Sigmoid colon (tissue), 7 donors: ENCODE measurements at places on chromosomes 1 and 21.

- no peak for DNase-seq
These were observed 52.2 kb downstream of the NENF start for GRCh38 chr1:212484701-212485570.

- DNase-seq = no peak
These were observed 80.1 kb downstream of the ZNF326 start for GRCh38 chr1:90074970-90075391.

DNA sequence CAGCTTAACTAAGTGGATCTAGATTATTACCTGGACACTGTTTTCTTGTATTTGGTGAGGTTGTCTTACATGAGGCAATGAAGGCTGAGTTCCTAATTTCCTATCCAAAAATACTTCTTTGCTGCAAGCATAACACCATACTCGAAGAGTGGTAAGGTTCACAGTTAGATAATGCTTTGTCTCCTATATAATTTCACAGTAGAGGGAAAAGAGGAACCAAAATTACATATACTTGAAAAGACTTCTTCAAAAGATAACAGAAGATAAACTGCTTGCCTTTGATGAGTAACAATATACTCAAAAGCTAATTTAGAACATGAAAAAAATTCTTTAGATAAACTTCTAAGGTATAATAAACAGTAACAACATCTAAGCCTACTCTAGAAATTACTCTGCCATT is 20.4 kb downstream of the USP33 start:
- no peak for DNase-seq

GRCh38 chr1:87969040-87969439 is 640.4 kb downstream of the LMO4 start:
- no peak for DNase-seq

DNA sequence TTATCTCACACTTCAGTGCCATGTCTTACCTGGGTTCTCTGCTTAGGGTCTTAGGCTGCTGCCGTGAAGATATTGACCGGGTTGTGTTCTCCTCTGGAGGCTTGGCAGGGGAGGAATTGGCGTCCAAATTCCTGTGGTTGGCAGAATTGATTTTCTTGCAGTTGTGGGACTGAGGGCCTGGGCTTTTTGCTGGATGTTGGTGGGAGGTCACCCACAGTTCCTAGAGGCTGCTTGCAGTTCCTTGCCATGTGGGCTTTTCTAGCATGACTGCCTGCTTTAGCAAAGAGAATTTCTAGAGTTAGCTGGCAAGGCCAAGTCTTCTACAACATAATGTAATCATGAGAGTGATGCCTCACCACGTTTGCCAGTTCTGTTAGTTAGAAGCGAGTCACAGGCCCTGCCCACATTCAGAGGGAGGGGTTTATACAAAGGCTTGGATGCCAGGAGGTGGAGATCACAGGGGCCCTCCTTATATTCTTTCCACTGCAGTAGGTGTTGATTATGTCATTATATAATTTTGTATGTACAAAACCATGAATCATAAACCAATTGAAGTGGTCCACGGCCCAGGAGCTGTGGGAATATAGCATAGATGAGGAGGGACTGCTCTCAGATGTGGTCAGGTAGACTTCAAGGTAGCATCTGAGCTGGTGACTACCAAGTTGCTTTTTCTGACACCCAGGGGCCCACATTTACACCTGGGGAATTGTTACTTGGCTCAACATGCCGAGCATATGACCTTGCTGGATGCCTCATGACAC is 6.6 kb downstream of the UBL4B start:
- peak; percentile 39 for DNase-seq

DNA sequence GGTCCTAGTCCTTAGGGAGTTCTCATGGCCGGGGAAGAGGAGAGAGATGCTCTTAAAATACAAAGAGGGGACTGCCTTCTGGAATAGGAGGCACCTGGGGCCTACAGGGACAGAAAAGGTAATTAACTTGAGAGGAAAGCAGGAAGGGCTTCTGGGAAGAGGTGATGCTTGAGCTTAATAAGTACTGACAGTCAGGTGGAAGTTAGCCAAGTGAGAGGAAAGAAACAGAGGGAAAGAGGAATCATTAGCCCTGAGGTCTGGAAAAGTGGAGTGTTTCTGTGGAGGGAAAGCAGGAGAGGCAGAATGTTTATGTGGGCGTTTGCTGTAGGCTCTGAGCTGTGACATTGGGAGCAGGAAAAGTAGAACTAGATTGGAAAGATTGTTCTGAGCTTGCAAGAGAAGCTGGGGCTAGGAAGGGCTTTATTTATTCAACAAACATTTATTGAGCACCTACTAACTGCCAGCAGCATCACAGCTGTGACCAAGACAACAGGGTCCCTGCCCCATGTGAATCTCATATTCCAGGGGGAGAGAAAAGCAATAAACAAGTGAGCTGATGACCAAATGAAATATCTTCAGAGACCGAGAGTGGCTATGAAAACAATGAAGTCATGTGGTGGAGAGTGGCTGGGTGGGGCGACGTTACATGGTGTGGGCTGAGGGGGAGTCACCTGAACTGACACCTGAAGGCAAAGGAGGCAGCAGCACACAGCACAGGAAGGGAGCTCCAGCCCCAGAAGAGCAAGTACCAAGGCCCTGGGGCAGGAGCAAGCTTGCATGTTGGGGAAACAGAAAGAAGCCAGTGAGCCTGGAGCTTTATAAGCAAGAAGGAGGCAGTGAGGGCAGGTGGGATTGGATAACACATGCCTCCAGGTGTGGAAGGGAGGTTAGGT is 4.4 kb upstream of the FNDC5 start:
- no peak for DNase-seq

GRCh38 chr1:94623560-94624148 is 82.1 kb upstream of the F3 start:
- no peak for DNase-seq

DNA sequence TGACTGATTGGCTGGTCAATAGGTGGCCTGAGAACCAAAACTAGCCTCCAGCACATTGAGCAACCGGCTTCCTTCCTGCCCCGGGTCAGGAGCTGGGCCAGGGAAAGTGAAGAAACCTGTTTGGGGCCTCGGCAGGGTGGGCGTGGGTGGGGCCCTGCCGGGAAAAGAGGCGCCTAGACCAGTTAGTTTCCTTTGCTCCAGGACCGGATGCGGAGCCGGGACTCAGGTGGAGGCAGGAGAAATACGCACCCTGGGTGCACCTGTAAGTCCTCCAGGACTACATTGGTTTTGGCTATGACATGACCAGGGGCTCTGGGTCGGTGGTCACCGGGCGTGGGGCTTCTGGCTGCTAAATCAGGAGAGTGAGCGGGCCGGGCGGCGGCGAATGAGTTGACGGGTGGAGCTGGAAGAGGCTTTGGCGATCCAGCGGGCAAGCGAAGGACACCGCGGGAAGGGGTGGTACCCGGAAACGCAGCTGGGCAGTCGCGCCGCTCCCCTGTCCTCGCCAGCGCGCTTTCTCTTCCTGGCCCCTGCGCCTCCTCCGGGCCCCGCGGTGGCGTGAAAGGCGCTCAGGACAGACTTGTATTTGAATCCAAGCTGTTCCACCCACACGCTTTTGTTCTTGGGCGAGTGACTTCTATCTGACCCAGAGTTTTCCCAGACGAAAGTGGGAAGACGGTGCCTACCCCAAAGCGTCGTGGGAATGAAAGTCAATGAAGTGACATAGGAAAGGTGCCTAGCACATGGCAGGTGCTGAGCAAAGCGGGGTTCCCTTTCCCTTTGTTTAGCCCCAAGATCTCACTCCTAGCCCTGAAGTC is 30.6 kb upstream of the JUN start:
- DNase-seq = peak; percentile 70

DNA sequence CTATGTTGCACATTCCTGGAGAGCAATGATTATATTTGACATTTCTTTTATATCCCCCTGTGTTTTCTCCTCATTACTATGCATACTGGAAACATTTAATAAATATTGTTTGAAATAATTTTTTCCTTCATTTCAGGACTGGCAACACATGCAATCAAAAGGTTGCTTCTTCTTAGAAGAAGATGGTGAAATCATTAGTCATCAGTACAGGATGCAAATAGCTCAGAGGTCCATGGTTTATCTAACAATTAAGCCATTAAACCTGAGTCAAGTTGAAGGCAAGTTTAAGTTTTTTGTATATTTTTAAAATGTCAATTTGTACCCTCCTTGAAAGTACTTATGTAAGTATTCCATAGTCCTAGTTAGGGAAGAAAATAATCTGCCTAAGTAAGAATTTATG is 22.5 kb downstream of the EFCAB7 start:
- DNase-seq = no peak

- no peak for DNase-seq
These were observed 829 bp downstream of the KCNE1 start for GRCh38 chr21:34511181-34511580.

- DNase-seq = no peak
These were observed 47.3 kb upstream of the LYPLAL1 start for GRCh38 chr1:219126377-219126776.

GRCh38 chr1:164635803-164636731 is 77.1 kb downstream of the PBX1 start:
- no peak for DNase-seq

DNA sequence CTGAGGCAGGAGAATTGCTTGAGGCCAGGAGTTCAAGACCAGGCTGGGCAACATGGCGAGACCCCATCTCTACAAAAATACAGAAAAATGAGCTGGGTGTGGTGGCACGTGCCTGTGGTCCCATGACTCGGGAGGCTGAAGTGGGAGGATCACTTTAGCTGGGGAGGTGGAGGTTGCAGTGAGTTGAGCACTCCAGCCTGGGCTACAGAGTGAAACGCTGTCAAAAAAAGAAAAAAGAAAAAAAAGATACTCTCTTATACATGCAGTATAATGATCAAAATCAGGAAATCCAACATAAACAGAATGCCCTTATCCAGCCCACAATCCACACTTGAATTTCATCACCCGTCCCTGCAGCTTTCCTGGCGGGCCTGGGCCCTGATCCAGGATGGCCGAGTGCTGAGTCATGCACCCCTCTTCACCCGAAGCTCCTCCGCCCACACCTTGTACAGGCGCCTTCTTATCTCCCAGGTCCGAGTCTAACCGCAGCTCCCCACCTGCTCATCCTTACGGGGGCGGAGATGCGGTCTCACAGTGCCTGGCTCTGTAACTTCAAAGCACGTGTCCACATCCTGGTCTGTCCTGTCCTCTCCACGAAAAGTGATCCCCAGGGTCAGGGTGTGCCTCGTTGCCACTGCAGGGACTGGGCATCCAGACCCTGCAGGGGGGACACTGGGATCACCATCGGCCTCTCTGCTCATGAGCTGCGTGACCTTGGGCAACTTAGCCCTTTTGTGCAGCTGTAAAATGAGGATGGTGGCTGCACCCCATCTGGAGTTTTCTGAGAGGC is 120.2 kb upstream of the SLC45A1 start:
- peak; percentile 91 for DNase-seq

- DNase-seq = no peak
These were observed 48.3 kb downstream of the IL23R start for GRCh38 chr1:67214420-67215174.

DNA sequence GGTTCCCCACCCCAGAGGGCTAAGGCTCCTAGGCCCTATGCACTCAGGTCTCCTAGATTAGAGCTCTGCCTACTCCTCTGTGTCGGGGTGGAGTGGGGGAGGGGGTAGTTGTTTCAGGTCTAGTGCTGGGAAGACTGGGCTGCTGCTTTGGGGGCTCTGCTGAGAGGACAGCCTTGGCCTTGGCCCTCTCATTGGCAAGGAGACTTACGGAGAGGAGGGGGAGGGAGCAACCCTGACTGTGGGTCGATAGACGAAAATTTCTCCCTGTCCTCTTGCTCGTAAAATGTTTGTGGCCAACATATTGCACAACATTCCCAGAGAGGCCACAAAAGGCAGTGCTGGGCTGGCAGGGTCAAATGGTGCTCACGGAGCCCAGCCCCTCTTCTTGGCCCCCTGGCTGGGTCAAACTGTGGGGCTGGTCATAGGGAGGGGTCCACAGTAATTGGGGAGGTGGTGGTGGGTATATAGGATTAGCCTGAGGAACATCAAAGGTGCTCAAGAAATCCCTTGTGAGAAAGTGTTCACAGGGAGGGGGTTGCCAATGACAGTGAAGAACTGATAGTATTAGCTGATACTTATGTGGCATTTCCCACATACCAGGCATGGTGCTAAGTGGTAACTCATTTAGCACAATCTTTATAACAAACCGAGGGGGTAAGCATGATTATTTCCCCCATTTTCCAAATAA is 8.5 kb upstream of the DMBX1 start:
- no peak for DNase-seq

- DNase-seq = no peak
These were observed 42.9 kb downstream of the STYXL2 start for GRCh38 chr1:167136806-167137205.

GRCh38 chr1:3051270-3052268 is 17.4 kb upstream of the PRDM16 start:
- DNase-seq = peak; percentile 58

- peak; percentile 78 for DNase-seq
These were observed 90.7 kb upstream of the VAMP3 start for GRCh38 chr1:7680207-7680954.

DNA sequence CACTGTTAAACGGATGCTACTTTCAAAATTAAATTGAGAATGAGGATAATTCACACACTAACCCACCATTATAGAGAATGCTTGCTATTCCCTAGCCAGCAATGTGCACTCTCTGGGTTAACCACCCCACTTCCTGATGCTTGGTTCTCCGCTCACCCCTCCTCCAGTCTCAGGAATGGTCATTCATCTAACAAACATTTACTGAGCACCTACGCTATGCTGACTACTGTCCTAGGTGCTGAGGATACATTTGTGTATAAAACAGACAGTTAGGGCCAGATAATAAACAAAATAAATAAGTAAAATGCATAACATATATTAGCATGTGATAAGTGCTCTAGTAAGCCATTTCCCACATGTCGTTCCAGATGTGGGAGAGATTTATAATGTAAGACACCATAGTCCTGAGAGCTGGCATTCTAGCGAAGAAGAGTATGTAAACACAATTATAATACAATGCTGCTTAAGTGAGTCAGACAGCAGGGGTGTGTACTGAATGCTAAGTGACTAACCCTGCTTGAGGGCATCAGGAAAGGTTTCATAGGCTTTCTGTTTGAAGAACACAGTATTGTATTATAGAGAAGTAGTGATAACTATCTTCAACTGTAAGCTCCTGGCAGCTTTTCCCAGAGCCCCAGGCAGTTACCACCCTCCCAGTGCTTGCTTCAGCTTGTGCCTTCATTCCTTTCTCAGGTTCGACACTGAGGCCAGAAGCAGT is 126.7 kb upstream of the CACHD1 start:
- DNase-seq = no peak

DNA sequence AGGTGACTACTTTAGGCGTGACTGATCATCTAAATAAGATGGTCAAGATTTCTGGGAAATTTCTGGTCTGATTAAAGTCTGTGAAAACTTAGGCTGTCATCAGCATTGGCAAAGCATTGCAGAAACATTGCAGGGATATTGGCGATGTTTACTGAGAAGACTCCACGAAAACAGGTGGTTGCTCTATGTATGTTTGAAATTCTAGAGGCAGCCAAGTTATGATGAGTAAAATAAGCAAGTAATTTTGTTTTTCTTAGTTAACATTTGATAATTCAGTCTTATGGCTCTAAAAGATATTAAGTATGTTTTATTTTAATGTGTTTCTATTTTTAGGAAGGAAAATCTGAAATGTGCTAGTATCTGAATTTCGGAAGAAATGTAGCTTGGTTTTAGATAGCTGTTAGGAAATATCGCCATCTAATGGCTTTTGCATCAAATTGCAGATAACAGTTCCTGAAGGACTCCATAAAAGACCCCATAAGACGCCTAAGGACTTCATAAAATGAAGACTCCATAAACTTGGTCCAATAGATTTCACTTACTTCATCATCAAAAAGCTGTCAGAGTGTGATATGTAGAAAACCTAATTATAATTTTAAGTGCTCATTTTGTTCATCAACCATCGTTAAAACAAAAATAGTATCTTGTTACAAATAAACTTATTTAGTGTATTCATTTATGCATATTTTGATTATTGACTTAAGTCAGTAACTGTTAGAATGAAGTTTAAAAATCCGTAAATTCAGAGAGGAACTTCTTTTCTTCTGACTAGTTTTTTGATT is 344.6 kb downstream of the RYR2 start:
- DNase-seq = no peak

GRCh38 chr1:198794498-198794897 is 155.7 kb downstream of the PTPRC start:
- no peak for DNase-seq
